Activated CD4-positive, alpha-beta T cell treated with anti-CD3 and anti-CD28 coated beads, Interleukin-2, amount 50 U/mL, for 16 hours (primary cell): ENCODE measurements at places on chromosomes 16 and 17.

GRCh38 chr17:35312790-35313711, 60.4 kb downstream of the SLFN11 start:
- peak; percentile 82 for DNase-seq

GRCh38 chr16:11650641-11651591, 17.3 kb upstream of the SNN start:
- DNase-seq, result no peak

- DNase-seq, result no peak
Measured at GRCh38 chr17:59465949-59466307, 99.5 kb upstream of the DHX40 start.

- no peak for DNase-seq
Measured at GRCh38 chr17:61847659-61848058, 15.7 kb downstream of the BRIP1 start.

DNA sequence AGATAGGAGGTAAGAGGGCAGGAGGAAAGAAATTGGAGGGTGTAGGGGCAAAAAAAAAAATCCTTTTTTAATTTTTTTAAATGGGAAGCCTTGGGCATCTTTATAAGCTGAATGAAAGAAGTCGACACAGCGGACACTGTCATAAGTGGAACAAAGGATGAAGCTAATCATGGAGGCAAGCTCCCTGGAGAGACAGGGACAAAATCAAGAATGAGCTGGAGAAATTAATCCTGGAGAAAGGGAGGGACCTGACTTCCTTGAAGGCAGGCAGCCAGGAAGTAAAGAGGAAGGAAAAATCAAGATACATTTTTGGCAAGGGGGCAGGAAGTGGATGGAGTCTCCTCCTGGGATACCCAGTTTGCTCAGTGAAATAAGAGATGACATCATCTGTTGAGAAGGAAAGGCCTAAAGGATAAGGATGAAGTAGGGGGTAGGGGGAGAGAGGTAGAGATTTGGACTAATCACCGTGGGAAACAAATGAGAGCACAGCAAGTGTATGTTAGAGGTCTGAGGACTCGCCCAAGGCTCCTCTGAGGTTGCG, 179.3 kb downstream of the SLC39A11 start:
- DNase-seq, result no peak

- no peak for DNase-seq
Measured at GRCh38 chr17:18315562-18315922, 449 bp downstream of the SMCR8 start.

- no peak for DNase-seq
Measured at GRCh38 chr16:74982256-74982655, 2.7 kb downstream of the WDR59 start.

GRCh38 chr16:84511831-84512230, 7.4 kb upstream of the MEAK7 start:
- no peak for DNase-seq

GRCh38 chr16:2854700-2855309, 3.2 kb downstream of the PRSS22 start:
- DNase-seq, result no peak

GRCh38 chr16:80015566-80015965, 415.0 kb upstream of the MAF start:
- no peak for DNase-seq

- no peak for DNase-seq
Measured at GRCh38 chr16:79909571-79909970, 309.0 kb upstream of the MAF start.

DNA sequence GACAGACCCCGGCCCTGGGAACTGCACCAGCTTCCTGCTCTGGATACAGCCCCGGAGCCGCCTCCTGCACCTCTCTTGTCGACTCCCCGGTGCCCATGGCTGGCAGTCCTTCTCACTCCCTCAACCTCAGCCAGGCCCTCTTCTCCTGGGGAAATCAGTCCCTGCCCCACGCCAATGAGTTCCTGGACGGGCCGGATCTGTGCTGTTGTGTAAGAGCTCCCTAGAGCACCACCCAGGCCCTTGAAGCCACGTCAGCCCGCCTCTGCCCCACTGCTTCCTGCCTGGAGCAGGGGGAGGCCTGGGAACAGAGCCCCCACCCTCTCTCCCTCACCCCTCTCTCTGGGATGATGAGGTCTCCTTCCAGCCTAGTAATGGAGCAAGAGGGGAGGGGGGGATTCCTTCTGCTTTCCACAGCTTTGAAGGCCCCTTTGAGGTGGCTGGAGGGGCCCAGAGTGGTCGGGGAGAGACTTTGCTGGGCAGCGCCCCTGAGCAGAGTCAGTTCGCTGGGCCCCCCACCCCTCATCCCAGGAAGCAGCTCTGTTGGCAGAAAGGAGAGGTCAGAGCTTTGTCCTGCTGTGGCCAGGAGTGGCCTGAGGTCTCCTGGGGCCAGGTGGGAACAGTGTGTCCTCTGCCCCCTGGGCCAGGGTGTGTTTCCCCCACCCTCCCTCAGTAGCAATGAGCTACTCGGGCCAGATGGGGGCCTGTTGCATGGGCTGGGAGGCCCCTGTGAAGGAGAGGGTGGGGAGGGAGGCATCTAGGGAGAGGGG, 3.8 kb downstream of the PRR29 start:
- DNase-seq, result no peak

GRCh38 chr16:12673466-12673865, 130.2 kb downstream of the CPPED1 start:
- no peak for DNase-seq

GRCh38 chr16:63069047-63069446, 1032.8 kb upstream of the CDH8 start:
- no peak for DNase-seq

DNA sequence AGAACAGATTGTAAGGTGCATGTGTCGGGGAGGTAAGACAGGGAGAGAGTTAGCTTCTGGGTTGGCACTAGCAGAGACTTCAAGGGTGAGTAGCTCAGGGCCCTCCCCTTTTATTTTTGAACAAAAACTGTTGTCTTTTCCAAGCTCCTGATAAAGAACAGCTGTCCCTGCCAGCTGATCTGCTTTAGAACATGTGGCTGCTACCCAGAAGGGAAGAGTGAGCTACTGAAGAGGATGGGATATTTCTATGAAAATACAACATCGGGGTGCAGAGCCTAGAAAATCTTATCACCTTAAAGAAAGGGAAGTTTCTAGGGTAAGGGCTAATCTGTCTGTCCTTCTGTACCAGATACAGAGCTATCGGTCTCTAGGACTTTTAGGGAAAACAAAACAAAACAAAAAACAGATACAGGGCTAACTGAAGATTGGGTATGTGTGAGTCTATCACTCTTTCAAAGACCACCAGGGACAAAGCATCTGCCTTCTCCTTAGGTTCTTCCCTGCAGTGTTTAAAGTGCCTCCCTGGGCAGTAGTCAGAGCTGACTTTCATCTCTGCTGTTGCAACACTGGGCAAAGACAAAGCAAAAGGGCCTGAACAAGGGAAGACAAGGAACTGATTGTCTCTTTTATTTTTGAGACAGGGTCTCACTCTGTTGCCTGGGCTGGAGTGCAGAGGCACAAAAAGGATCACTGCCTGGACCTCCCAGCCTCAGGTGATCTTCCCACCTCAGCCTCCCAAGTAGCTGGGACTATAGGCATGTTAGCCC, 5.0 kb upstream of the DHRS13 start:
- DNase-seq, result no peak

- DNase-seq, result no peak
Measured at GRCh38 chr16:58862334-58863021, 128.4 kb upstream of the GOT2 start.

GRCh38 chr17:59688496-59688895, 18.7 kb downstream of the PTRH2 start:
- no peak for DNase-seq

DNA sequence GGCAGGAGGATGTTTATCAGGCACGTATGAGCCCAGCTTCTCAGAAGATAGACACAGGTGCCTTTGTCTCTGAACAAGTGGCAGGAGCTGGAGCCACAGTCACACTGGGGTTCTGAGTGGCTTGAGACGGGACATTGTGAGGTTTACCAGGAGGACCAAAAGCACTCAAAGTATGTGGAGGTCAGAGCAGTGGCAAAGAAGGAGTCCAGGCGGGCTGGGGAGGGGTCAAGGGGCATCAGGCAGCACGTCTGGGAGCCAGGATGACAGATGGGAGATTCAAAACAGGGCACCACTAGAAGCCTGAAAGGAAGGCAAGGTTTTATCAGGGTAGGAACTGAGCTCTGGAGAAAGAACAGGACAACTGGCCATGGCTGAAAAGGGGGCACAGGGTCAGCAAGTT, 67.2 kb upstream of the MARCHF10 start:
- DNase-seq, result no peak

GRCh38 chr17:43856141-43856540, 9.2 kb downstream of the CD300LG start:
- no peak for DNase-seq

DNA sequence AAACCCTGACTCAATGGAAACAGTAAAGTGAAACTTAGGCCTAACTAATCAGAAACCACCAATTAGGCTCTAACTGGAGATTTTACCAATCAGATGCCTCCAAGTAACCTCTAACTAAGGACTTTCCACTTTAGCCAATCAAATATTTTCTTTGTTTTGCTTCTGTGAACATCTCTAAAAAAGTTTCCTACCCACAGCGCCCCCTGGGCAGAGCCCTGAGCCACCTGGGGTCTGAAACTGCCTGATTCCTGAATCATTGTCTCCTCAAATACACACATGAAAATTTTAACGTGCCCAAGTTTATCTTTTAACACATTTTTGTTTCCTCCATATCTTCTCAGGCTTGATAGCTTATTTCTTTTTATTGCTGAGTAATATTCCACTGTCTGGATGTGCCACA, 19.0 kb downstream of the ADAD2 start:
- no peak for DNase-seq

- DNase-seq, result no peak
Measured at GRCh38 chr16:85398050-85398451, 215.1 kb upstream of the GSE1 start.

- DNase-seq, result no peak
Measured at GRCh38 chr16:72015124-72015523, 6.6 kb downstream of the DHODH start.

DNA sequence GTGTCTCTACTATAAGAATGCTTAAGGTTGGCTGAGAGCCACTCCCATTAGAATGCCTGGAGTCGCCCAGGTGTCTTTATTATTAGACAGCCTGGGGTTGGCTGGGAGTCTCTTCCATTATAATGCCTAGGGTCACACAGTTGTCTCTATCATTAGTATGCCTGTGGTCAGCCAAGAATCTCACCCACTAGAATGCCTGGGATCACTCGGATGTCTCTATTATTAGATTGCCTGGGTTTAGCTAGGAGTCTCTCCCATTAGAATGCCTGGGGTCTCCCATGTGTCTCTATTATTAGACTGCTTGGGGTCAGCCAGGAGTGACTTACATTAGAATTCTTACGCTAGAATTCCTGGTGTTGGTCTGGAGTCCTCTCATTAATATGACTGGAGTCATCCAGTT, 2255.3 kb downstream of the TP53TG3F start:
- DNase-seq, result no peak

DNA sequence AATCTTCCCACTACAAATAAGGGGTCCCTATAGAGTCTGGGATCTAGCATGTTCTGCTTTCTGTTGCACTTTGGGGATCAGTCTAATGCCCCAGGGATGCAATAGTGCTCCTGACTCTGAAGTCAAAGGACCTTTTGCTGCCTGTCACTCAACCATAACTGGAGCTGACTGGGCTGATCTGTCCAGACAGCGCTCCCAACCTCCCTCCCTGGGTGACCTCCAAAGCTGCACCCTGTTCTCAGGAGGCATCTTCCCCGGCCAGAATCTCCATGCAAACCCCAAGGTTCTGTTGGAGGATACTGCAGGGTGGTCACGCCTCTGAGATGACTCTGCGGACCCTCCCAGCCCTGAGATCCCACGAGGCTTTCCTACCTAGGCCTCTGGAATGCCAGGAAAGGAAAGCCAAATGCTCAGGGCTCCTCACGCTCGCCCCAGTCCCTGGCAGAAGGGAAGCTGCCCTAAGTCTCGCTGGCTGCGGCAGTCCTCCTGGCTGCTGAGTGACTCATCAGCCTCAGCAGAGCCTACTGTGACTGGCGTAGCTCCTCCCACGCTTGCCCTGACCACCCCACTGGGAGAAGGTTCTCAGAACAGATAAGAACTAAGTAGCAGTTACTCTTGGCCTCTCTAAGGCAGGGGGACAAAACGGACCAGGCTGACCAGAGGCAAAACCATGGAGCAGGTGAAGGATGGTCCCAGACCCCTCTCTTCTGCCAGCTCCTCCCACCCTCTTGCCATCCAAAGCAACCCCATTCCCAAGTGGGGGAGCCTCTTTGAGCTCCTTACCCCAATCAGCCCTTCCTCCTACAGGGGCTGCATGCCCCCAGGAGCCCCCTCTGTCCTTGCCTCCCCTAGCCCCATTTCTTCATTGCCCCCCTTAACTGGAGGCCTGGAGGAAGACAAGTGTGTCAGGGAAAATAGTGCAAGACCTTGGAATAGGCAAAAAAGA, 124.1 kb upstream of the TNRC6C start:
- DNase-seq, result peak; percentile 79

- DNase-seq, result peak; percentile 38
Measured at GRCh38 chr17:30780343-30780742, 44.1 kb downstream of the CRLF3 start.

DNA sequence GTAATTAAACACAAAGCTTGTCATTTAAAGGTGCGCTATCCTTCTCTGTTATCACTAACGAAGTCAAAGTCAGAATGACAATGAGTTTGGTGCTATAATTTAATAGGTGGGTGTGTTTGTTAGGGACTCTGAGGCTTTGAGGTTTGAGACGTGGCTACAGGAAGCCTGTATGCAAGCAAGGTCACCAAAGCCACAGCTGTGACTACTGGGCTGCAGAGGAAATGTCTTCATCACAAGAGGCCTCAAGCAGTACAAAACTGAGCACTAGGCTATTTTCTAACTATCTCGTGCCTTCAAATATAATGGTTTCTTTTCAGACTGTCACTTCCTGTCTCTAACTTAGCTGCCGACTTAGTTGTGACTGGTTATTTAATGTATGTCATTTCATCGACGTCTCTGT, 141.2 kb downstream of the AATF start:
- peak; percentile 74 for DNase-seq

GRCh38 chr16:48291303-48291702, 44.0 kb upstream of the ABCC11 start:
- DNase-seq, result no peak

DNA sequence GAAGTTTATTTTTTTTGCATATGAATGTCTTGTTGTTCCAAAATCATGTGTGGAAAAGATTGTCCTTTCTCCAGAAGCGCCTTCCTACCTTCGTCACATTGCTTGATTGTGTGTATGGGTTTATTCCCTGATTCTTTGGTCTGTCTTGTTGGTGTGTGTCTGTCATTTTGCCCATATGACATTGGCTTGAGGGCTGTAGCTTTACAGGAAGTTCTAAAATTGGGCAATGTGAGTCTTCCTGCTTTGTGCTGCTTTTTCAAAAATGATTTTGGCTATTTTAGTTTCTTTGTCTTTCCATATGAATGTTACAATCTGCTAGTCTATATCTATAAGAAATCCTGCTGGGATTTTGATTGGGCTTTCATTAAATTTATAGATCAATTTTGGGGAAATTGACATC, 217.2 kb downstream of the SNX29 start:
- no peak for DNase-seq

- no peak for DNase-seq
Measured at GRCh38 chr16:88806491-88807111, 3.0 kb downstream of the CDT1 start.

DNA sequence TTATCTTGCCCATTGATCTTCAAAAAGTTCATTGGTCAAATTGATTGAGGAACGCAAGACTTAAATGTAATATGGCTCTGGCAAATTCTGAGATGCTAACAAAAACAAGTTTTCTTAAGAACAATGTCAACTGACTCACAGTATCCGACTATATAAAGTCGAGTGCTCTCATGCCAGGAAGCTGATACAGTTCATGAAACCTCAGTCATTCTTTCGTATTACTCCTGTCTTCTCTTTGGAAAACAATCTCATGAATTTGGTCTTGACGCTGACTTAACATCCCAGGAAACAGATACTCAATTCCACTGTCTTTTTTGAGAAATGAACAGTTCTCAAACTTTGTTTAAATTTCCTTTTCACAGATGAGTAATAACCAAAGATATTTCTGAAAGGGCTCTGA, 704.9 kb downstream of the MAF start:
- peak; percentile 70 for DNase-seq
